Skin of body (tissue), 3 donors: ENCODE measurements at places on chromosomes 1 and 21. TPM values are rescaled to one million over a fixed set of nuclear protein-coding genes. Genes with fewer than 3 reads are reported as not detected.

C1orf74 gene
- 5.9 TPM for total RNA-seq

PTCH2 gene
- total RNA-seq = 7.2 TPM

- DNase-seq = no peak
These were observed 14.3 kb downstream of the G0S2 start for GRCh38 chr1:209689477-209689876.

GRCh38 chr1:38804062-38804886 is 55.3 kb downstream of the RRAGC start:
- DNase-seq = no peak

DNA sequence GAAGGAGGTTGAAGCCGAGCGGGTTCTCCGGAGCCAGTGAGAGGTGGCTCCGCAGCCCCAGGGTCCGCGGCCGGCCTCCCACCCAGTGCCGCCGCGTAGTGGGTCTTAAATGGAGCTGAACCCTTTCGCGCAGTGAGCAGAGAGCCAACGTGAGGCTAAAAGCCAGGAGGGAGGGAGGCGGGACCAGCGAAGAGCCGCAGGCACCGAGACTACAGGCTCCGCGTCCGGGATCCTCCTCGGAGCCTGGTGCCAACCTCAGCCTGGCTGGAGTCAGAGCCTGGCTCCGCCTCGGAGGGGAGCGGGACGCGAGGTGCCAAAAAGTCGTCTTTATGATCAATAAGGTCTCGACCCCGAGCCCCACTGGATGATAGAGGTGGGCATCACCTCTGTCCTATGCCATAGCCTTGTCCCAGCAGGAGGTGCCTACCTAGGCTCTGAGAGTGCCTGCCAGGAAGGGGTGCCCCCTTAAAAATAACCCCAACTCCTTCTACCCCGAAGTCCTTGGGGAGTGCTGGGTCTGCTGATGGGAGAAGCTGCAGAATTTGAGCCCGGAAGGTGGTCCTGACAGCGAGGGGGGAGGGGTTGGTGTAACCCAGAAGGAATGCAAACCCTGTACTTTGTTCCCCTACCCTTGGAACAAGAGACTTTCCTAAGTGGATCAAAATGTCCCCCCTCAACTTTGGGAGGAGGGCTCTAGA is 1.6 kb downstream of the IGSF21 start:
- DNase-seq = no peak

DNA sequence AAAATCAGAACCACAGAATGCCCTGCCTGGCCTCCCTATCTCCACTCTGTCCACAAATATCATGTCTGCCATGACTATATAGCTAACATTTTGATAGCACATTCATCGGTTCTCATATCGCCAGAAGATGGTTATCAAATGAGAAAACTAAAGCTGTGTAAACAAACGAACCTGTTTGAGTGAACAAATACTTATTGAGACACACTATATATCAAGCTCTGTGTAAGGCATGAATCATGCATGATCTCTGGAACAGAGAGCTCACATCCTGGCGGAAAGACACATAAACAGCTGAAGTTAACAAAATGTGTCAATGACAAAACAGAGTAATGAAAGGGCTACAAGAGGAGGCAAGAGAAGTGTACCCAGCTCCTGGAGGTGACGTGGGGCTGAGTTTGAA is 13.1 kb downstream of the KCND3 start:
- no peak for DNase-seq
